ENCODE measurements at places on chromosomes 2 and 18. TPM values are rescaled to one million over a fixed set of nuclear protein-coding genes. Genes with fewer than 3 reads are reported as not detected.
A peak's percentile ranks its signal among the peaks of the same experiment; 100 is the strongest.

GRCh38 chr2:61252031-61252430 lies 90.0 kb downstream of the C2orf74 start:
- no peak for DNase-seq
- H3K27ac ChIP-seq = no peak overlapping the region
- no peak overlapping the region for H3K4me3 ChIP-seq

- peaks cover 9% of the 10 kb centered on the region for H3K27me3 ChIP-seq
- no peak for DNase-seq
- no peaks in the 10 kb centered on the region for H3K36me3 ChIP-seq
- H3K4me3 ChIP-seq = no peak overlapping the region
Observed at GRCh38 chr2:208150956-208151355, 5.0 kb upstream of the CRYGB start.

SPATA3 gene
- total RNA-seq = not detected

- DNase-seq = no peak
- H3K27me3 ChIP-seq = no peaks in the 10 kb centered on the region
- H3K27ac ChIP-seq = no peak overlapping the region
- H3K4me1 ChIP-seq = peaks cover 3% of the 10 kb centered on the region
- no peak overlapping the region for H3K4me3 ChIP-seq
Observed at GRCh38 chr2:36329746-36330472, 25.7 kb upstream of the CRIM1 start.

APLF gene
- 9.7 TPM for total RNA-seq

GRCh38 chr18:55439056-55439455 lies 148.9 kb downstream of the TCF4 start:
- no peaks in the 10 kb centered on the region for H3K4me1 ChIP-seq
- H3K27ac ChIP-seq = no peak overlapping the region
- no peaks in the 10 kb centered on the region for H3K36me3 ChIP-seq
- H3K4me3 ChIP-seq = no peak overlapping the region
- no peak for DNase-seq

DNA sequence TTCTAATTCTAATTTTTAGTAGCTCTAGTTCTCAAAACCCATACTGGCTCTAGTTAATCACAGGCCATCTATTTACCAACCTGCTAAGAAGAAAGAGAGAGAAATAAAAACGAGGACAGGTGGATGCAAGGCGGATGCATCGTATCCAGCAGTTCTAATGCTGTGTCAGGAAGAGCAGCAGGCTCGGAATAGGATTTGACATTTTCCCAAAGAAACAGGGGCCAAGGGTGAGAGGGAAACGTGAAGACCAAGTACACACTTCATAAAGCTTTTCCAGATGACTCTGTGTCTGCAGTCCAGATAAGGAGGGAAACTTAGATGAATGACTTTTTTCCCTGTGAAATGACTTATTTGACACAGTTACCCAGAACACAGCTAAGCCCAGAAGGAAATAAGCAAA lies 117.5 kb downstream of the ESCO1 start:
- H3K27me3 ChIP-seq = peaks cover 10% of the 10 kb centered on the region
- DNase-seq = no peak
- no peak overlapping the region for H3K27ac ChIP-seq
- H3K36me3 ChIP-seq = no peaks in the 10 kb centered on the region

- H3K4me3 ChIP-seq = no peak overlapping the region
- no peaks in the 10 kb centered on the region for H3K36me3 ChIP-seq
- no peak overlapping the region for H3K27ac ChIP-seq
- H3K4me1 ChIP-seq = no peaks in the 10 kb centered on the region
Observed at GRCh38 chr2:65153515-65153914, 23.6 kb upstream of the RAB1A start.

GRCh38 chr18:45481821-45482220 lies 133.5 kb upstream of the SLC14A2 start:
- no peak overlapping the region for H3K27ac ChIP-seq
- H3K4me3 ChIP-seq = no peak overlapping the region
- DNase-seq = no peak
- H3K27me3 ChIP-seq = peaks cover 14% of the 10 kb centered on the region
- no peaks in the 10 kb centered on the region for H3K36me3 ChIP-seq
- no peaks in the 10 kb centered on the region for H3K4me1 ChIP-seq

DNA sequence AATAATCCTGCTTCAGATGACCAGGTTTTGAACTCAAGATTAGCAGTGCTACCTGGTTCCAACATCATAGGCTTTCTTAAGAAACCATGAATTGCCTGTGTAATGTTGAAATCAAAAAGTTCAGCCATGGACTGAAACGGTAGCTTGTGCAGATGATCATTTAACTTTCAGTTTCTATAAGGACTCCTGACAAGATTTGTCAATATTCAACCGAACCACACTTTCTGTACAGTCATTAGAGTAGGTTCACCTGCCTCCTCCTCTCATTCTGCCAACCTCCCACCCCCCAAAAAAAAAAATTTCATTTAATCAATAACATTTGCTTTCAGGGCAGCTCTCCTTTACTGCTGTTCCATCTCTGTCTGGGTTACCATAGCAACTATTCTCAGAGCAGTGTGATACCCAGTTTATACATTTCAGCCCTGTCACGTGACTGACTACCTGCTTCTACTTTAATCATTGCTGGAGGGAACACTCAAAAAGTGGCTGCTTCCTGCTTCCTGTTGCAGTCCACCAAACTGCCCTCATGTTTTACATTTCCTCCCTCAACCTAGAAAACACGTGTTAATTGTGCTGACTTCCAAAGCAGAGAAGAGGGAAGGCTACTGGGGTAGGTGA lies 275.5 kb downstream of the SS18 start:
- no peak overlapping the region for H3K4me3 ChIP-seq
- DNase-seq = no peak
- H3K36me3 ChIP-seq = no peaks in the 10 kb centered on the region
- peaks cover 10% of the 10 kb centered on the region for H3K4me1 ChIP-seq

- no peaks in the 10 kb centered on the region for H3K36me3 ChIP-seq
- DNase-seq = no peak
- no peak overlapping the region for H3K27ac ChIP-seq
- peaks cover 10% of the 10 kb centered on the region for H3K27me3 ChIP-seq
Observed at GRCh38 chr2:1055014-1055595, 104.5 kb downstream of the SNTG2 start.

DNA sequence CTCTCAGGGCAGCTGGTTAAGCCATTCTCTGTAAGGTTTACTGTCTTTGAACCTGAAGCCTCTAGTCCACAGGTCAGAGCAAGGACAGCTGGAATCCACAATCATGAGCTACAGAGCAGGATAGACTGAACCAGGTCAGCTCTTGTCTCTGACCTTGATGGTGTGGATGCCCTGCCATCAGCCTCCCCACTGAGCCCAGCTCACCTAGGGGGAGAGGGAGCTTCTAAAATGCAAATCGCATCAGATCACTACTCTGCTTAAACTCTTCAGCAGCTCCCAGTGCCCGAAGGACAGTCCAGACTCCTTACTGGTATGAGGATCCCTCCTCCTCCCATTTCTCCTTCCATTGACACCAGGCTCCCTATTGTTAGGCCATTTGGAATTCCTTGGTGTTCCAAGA lies 255.3 kb upstream of the CCDC68 start:
- H3K4me3 ChIP-seq = no peak overlapping the region
- H3K36me3 ChIP-seq = no peaks in the 10 kb centered on the region
- H3K4me1 ChIP-seq = no peaks in the 10 kb centered on the region
- no peak for DNase-seq

SLC9A2 gene
- not detected for total RNA-seq

HOXD13 gene
- not detected for total RNA-seq

- no peak overlapping the region for H3K4me3 ChIP-seq
- no peaks in the 10 kb centered on the region for H3K4me1 ChIP-seq
- DNase-seq = no peak
- peaks cover 5% of the 10 kb centered on the region for H3K36me3 ChIP-seq
- H3K27ac ChIP-seq = no peak overlapping the region
Observed at GRCh38 chr2:157662401-157662800, 33.7 kb upstream of the ACVR1C start.

- H3K4me3 ChIP-seq = no peak overlapping the region
- H3K27me3 ChIP-seq = no peaks in the 10 kb centered on the region
- peaks cover 8% of the 10 kb centered on the region for H3K4me1 ChIP-seq
- peaks cover 4% of the 10 kb centered on the region for H3K36me3 ChIP-seq
- DNase-seq = no peak
Observed at GRCh38 chr2:148957023-148957422, 81.5 kb upstream of the LYPD6B start.

TCF23 gene
- not detected for total RNA-seq

ABCB11 gene
- not detected for total RNA-seq

- H3K27me3 ChIP-seq = no peaks in the 10 kb centered on the region
- DNase-seq = no peak
- H3K4me3 ChIP-seq = peak overlapping the region; percentile 45
Observed at GRCh38 chr2:148642112-148642744, 2.3 kb upstream of the EPC2 start.

PROC gene
- not detected for total RNA-seq

EVA1A gene
- total RNA-seq = not detected

ALPI gene
- not detected for total RNA-seq

GRCh38 chr2:3099145-3099859 lies 278.3 kb downstream of the EIPR1 start:
- peaks cover 9% of the 10 kb centered on the region for H3K27me3 ChIP-seq
- H3K36me3 ChIP-seq = no peaks in the 10 kb centered on the region
- H3K4me1 ChIP-seq = peaks cover 3% of the 10 kb centered on the region
- no peak for DNase-seq

PAX3 gene
- not detected for total RNA-seq

DNA sequence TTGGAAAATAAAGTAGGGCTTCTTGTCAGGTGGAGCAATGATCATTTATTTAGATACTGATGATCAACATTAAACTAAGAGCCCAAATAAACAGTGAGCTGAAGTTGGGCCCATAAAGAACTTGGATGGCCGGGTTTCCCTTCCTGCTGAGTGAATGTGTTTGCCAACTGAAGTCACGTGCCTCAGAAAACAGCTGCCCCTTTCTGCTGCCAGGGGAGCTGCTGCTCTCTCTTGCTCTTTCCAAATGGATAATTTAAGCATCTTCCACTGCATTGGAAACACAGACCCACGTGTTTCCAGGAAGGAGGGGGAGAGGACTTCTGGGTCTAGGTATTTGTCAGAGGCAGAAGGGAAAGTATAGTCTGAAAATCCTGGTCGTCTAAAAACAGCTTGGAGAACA lies 22.9 kb upstream of the NCKAP5 start:
- no peaks in the 10 kb centered on the region for H3K4me1 ChIP-seq
- no peak for DNase-seq
- H3K27me3 ChIP-seq = peaks cover 2% of the 10 kb centered on the region

GRCh38 chr2:229301237-229301636 lies 30.1 kb upstream of the PID1 start:
- no peak overlapping the region for H3K4me3 ChIP-seq
- peaks cover 4% of the 10 kb centered on the region for H3K27me3 ChIP-seq

- DNase-seq = no peak
- H3K36me3 ChIP-seq = no peaks in the 10 kb centered on the region
- H3K4me1 ChIP-seq = no peaks in the 10 kb centered on the region
- no peak overlapping the region for H3K27ac ChIP-seq
- H3K27me3 ChIP-seq = no peaks in the 10 kb centered on the region
- no peak overlapping the region for H3K4me3 ChIP-seq
Observed at GRCh38 chr2:217642944-217643343, 359.9 kb downstream of the TNS1 start.

DNA sequence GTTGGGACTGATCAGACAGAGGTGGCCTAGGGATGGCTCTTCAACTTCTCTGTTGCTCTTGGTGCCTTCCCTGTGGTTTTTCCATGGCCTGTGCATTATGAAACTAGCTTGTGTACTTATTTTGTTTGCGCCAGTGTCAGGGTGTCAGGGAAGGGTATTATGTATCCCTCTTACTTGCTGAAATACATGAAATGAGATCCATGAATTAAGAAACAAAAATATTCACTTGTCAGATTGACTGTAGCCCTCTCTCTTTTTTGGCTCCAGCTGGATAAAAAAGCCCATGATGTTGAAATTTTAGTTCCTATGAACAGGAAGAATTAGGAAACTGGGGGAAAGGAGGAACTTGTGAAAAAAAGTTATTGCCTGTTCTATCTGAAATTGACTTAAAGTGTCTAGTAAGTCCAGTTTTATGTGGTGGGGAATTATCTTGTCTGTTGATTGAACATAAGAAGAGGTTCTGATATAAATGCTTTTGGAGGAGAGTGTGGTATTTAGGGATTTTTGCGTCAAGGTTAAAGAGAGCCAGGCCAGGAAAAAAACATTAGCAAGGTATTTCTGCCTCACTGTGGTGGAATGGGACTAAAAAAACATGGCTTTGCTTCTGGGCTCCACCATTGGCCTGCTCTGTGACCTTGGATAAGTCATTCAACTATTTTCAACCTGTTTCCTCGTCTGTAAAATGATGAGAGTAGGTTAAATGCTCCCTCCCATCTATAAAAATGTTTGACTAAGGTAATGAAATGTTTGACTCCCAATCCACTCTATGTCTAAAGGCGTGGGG lies 12.0 kb downstream of the UGP2 start:
- no peaks in the 10 kb centered on the region for H3K27me3 ChIP-seq
- H3K4me1 ChIP-seq = peaks cover 72% of the 10 kb centered on the region
- no peak for DNase-seq
- H3K36me3 ChIP-seq = peaks cover 13% of the 10 kb centered on the region
- peak overlapping the region; percentile 86 for H3K27ac ChIP-seq

DHRS9 gene
- not detected for total RNA-seq

CKAP2L gene
- total RNA-seq = not detected

ACTR3 gene
- 231 TPM for total RNA-seq

DNA sequence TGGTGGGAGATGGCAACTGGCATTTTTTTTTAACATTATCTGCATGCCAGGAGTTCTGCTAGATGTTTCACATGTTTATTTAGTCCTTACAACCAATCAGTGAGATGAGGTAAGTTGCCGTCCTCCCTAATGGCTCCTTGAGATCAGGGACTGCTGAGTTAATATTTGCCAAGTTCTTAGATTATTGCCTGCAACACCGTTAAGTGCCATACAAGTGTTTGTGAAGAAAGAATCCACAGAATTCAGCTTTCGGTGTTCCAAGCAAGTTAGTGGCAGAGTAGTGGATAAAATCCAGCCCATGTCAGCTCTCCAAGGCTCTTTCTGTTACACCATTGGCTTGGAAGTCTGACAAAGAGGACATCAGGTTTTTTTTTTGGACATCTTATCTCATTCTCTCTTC lies 95.9 kb downstream of the C1QL2 start:
- H3K4me1 ChIP-seq = no peaks in the 10 kb centered on the region
- H3K27me3 ChIP-seq = peaks cover 2% of the 10 kb centered on the region
- DNase-seq = no peak
- H3K4me3 ChIP-seq = no peak overlapping the region

Data from naive thymus-derived CD8-positive, alpha-beta T cell (primary cell).